ENCODE measurements at places on chromosomes 4 and X.

GRCh38 chr4:140523370-140523856 is 555 bp upstream of the ELMOD2 start:
- no peak for DNase-seq

- no peak for DNase-seq
These were observed 1197.9 kb downstream of the TECRL start for GRCh38 chr4:63211375-63211774.

- no peak for DNase-seq
These were observed 46.4 kb upstream of the VEGFD start for GRCh38 chrX:15430584-15430983.

DNA sequence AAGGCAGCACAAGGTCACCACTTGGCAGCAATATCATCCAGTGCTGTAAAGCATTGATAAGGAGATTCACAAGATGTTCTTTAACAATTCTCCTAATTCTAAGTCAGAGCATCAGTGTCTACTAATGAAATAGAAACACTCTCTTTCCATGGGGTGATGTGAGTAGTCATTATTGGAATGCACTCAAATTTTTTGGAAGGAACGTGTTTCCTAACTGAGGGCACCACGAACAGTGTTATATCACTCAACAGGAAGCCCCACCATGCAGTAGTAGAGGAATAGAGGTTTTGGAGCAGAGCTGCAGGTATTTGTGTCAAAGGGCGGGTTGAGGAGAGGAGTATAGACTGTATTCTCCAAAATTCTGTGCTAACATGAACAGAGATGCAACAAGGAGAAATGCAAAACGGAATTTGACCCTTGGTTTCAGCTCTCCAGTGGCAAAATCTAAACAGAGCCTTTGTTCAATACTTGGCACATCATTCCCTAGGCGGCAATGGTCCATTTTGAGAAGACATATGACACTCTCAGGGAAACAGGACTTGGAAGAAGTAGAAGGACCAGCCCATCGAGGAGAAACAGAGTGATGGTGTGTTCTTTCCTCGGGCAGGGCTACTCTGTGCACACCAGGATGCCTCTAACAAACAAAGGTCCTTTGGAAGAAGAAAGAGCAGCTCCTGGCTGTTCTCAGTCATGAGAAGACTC is 98.9 kb downstream of the CPEB2 start:
- DNase-seq = no peak

GRCh38 chrX:149199734-149200133 is 305.4 kb downstream of the IDS start:
- DNase-seq = no peak

DNA sequence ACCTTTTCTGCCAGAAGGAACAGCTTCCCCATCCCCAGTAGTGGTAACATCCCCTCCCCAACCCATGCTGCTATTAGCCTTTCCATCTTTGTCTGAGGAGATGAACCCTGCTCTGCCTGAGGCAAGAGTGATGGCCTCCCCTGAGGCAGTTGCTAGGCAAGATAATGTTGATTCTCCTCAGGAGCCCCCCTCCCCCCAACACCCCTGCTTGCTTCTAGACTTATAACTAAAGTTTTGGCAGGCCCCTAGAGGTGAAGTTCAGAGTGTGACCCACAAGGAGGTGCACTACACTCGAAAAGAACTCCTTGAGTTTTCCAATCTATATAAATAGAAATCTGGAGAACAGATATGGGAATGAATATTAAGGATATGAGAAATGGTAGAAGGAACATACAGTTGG is 962.5 kb downstream of the ADGRL3 start:
- DNase-seq = no peak

GRCh38 chr4:161813889-161814288 is 349.9 kb downstream of the FSTL5 start:
- no peak for DNase-seq

- no peak for DNase-seq
These were observed 252.6 kb downstream of the TENM3 start for GRCh38 chr4:182495645-182496385.

DNA sequence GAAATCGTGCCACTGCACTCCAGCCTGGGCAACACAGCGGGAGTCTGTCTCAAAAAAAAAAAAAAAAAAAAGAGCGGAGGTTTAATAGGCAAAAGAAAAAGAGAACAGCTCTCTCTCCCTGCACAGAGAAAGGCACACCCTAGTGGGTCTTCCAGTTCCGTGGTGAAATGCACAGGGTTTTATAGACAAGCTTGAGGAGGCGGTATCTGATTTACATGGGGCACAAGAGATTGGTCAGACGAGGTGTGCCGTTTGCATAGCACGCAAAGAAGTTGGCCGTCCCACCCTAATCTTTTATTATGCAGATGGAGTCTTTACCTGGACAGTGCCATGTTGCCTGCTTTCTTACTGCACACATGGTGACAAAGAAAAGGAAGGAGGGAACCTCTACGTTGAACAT is 33.5 kb upstream of the REST start:
- no peak for DNase-seq

DNA sequence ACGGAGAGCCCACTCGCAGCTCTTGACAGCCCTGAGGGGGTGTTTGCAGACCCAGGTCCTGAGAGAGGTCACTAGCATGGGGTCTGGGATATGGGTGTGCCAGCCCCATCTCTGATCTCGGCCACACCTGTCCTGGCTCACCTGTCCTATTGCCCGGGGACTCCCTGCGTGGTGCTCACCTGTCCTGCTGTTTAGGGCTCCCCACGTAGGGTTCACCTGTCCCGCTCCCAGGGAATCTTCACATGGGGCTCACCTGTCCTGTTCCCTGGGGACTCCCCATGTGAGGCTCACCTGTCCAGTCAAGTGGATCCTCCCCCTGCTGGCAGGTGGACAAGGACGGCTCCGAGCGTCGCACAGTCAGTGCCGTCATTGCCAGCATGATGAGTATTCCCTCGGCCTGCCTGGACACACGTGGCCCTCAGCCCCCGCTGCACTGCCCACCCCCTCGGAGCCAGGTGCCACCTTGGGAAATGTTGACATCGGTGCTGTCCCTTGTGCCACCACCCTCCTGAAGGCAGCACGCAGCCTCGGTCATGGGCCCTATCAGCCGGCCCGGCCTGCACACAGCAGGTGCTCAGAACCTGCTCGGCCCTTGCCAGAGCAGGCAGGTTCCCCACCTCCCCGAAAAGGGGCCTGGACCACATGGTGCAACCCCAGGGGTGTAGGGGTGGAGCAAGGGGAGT is 6.3 kb downstream of the SLC49A3 start:
- DNase-seq = no peak

DNA sequence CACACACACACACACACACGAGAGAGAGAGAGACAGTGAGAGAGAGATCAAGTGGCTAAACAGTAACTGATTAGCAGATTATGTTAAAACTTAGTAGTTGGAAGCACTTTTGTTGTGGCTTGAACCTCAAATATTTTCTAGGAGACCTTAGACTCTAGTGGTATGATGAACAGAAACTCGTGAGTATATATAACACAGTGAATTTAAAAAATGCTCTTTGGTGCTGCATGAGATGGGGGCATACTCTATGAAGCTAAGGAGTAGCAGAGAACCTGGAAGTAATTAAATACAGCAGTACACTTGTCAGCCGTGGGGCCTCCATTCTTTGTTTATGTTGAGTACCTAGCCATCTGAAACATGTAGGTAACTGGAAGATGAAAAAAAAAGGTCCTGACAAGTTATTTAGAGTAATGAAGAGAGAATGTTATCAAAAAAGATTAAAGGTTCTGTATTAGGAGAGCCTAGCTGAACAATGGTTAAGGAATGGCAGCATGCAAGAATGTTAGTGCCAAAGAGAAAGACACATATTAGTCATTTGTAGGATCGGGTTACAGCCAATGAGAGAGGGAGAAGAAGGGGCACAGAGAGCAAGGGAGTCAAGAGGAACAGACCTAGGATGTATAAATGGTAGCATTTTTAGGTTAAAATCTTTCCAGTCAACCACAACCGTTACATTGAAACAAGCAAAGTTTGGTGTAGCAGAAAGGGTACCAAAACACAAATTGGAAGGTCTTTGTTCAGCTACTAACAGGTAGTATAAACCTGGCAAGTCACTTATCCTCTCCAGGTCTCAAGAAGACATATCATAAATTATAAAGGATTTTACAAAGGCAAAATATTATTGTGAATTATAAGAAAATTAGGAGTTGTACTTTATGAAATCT is 316.7 kb upstream of the DIPK2B start:
- no peak for DNase-seq

DNA sequence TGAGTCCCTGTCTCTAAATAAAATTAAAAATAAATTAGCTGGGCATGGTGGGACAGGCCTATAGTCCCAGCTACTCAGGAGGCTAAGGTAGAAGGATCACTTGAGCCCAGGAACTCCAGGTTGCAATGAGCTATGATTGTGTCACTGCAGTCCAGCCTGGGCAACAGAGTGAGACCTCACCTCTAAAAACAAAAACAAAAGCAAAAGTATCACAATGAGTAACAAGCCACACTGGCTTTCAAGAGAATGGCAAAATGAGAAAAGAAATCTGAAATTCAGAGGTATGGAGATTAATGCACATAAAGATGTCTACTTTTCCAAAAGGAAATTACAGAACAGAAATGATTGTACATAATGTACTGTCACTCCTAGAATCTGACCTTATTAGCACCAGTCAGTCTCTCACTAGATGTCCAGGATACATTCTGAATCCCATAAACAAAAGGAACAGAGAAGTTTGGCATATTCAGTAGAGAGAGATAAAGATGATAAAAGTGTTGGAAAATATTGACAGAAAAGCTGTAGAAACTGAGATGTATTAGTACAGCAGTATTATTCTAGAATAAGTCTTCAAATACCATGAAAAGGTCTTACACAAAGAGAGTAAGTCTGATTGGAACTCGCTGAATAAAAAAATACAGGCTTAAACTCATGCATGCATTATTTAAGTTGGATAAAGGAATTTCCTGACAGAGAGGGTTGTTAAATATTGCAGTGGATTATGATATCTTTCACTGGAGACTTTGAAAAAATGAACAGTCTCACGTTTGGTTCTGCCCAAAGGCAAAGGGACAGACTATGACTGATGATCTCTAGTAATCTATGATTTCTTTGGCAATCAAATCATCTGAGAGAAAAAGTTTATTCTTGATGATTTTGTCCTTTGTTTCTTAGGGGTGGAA is 102.5 kb downstream of the SH3RF1 start:
- DNase-seq = no peak

GRCh38 chr4:104352211-104352610 is 142.5 kb downstream of the CXXC4 start:
- no peak for DNase-seq

DNA sequence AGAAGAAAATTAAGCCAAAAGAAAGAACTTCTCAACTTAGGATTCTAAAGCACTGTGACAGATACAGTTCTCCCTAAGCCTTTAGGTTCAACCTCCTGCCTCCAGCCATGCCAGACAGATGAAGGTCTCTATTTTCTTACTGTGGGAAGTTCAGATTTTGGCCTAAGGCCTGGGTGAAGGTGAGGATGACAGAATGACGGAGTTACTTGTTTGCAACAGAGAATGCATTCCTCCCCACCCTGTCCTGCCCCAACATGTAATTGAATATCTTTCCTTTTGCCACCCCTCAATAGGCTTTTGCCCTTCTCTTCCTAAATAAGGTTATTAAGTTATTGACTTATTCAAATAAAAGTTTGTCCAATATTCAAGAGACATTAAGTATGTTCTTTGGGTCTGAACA is 25.6 kb downstream of the SLC16A2 start:
- no peak for DNase-seq

- no peak for DNase-seq
These were observed 15.1 kb downstream of the PRIMPOL start for GRCh38 chr4:184664445-184665210.

- DNase-seq = no peak
These were observed 32.2 kb downstream of the PSAPL1 start for GRCh38 chr4:7402526-7402925.

GRCh38 chrX:45758319-45758718 is 557.6 kb upstream of the DIPK2B start:
- no peak for DNase-seq

GRCh38 chr4:117784266-117784665 is 250.0 kb upstream of the NDST3 start:
- DNase-seq = no peak

- no peak for DNase-seq
These were observed 88.5 kb downstream of the ACTRT1 start for GRCh38 chrX:127963696-127964095.

- no peak for DNase-seq
These were observed 432.2 kb downstream of the RPA4 start for GRCh38 chrX:97315939-97316338.

DNA sequence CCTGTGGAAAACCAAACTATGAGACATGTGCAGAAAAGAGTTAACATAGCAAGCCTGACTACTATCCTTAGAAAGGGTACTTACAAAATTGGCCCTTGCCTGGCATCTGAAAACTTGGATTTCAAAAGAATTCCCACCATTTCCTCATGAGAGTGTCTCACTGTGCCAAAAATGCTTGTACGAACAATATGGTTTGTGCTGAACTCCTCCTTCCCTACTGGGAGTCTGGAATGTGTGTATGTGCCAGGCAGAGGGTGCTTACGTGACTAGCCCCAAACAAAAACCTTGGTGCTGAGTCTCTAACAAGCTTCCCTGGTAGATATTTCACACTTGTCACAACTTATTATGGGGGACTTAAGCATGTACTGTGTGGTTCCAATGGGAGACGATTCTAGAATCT is 81.7 kb upstream of the GIMD1 start:
- DNase-seq = no peak

GRCh38 chrX:13254076-13254785 is 65.6 kb downstream of the ATXN3L start:
- no peak for DNase-seq

DNA sequence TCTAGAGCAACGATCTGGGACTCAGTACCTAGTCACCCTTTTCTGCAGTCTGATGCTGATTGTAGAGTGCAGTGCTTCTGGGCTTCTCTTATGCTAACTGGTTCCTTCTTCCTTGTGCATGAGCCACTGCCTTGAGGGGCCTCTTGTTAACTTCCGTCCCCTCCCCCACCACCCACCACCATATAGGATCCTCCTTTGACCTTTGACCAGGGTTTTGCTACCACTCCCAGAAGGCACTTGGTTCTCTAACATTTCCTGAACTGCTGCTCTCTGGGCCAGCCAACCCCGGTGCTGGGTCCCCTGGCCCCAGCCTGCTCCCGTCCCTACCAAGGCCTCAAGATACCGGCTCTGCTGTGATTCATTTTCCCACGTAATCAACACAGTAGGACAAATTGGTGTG is 104.6 kb upstream of the KLF3 start:
- no peak for DNase-seq

DNA sequence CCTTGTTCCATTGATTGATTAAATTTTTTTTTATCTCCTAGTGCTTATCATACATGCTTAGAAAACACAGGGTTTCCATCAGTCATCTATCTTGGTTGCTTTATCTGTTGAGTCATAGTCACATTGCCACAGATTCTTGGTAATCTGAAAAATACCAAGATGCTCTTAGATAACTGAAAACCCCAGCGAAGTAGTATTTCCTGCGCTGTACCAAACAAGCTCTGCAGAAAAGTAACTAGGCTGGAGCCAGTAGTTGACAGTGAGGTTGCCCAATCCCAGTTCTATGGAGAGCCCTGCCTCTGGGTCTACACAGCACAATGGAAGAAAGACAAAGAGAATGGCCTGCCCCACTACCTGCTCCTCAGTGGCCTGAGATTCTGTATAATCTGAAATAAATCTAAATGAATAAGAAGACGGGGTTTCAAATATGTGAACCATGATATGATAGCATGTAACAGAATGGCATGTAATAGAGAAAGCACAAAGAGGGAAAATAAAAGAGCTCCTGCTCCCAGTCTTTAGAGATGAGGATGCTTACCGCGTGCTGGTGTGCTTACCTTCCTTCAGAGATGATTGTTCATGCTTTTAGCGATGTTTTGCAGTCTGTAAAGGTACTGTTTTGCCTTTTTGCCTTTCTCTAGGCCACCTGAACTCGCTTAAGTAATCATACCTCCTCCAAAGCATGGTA is 55.3 kb upstream of the RAPGEF2 start:
- DNase-seq = no peak

Data from activated naive CD4-positive, alpha-beta T cell (primary cell).